ENCODE measurements at places on chromosomes 6 and 20.
A peak's percentile ranks its signal among the peaks of the same experiment; 100 is the strongest.

DNA sequence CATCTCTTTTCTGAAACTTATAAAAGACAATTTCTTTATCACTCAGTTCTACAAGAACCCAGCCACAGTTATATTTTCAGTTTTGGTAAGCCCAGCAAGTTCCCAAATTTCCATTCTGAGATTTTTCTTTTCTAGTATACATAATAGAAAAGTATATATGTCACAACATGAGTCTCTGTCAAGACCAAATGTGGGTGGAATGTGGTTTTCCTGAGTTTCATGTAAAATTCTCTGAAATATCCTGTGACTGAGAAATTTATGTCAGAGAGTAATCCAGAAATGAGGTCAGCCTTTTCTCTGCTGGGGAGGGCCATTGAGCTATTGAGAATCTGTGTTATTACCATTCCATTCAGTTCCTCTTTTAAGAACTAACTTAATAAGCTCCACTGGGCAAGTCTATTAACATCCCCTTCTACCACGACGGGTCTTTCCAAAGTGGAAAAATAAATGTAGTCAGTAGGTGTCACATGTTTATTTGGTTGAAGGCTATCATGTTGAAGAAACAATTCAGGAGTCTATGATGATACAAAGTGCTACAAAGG is 100.7 kb upstream of the HMGN3 start:
- DNase-seq, result no peak

GRCh38 chr20:57435105-57435497 is 43.9 kb downstream of the RBM38 start:
- no peak for DNase-seq

DNA sequence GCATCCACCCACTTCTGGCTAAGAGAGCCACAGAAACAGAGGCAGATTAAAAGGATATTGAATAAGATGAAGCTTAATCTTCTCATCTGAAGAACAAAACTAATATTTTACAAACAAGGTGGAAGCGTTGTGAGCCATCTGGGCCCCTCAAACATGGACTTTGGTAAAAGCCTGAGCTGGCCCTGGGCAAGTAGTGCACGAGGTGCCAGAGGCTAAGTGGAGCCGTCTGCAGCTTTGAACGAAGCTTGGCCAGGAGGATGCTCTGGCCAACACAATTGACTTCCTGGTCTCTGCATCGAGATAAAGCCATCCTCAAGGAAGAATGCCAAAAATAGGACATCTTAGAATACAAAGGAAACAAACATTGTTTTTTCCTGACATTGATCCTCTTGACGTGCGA is 53.2 kb upstream of the PLEKHG1 start:
- DNase-seq, result no peak

DNA sequence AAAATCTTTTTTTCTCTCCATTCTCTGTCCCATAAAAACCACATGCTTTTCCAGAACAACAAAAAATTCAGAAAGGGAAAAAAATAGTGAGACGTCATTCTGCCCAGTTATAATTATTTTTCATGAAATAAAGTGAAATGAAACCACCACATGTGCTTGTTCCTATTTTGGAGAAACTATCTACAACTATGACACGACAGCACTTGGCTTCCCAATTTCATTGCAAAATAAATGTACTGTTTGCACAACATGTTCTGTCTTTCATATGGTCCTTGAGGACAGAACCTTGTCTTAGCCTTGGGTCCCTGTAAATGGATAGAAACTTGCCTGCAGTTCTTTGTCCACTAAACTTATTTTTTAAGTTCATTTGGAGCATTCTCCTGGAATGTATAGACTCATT is 5.6 kb upstream of the MAN1A1 start:
- no peak for DNase-seq

- no peak for DNase-seq
Observed at GRCh38 chr20:17500271-17500670, 30.9 kb downstream of the BFSP1 start.

GRCh38 chr6:144284783-144285547 is at the start of gene UTRN:
Gene UTRN (plus strand): TSS chr6:144285335. CDS start chr6:144291829, 6,494 bp downstream.
- DNase-seq, result peak; percentile 19

GRCh38 chr6:101312652-101313051 is 80.9 kb upstream of the GRIK2 start:
- no peak for DNase-seq

DNA sequence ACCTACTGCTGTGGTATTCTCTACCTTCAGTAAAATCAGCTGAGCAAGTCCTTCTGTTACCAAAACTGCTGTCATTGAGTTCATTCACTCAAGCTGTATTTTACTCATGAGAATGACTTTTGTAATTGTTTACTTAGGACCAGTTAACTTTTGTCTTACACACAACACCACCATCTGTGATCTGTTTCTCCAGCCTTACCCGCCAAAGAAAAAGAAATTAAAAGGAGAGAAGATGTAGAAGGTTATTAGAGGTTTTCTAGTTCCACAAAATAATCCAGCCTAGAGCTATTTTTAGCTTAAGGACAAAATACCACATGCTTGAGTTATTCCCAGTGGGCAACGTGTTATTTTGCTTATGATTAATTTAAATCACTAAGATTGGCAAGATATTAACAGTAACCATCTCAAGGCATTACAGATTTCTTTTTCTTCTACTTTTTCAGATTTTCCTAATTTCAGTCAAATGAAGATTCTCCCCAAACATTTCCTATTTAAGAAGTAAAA is 38.2 kb downstream of the FAM8A1 start:
- DNase-seq, result no peak

DNA sequence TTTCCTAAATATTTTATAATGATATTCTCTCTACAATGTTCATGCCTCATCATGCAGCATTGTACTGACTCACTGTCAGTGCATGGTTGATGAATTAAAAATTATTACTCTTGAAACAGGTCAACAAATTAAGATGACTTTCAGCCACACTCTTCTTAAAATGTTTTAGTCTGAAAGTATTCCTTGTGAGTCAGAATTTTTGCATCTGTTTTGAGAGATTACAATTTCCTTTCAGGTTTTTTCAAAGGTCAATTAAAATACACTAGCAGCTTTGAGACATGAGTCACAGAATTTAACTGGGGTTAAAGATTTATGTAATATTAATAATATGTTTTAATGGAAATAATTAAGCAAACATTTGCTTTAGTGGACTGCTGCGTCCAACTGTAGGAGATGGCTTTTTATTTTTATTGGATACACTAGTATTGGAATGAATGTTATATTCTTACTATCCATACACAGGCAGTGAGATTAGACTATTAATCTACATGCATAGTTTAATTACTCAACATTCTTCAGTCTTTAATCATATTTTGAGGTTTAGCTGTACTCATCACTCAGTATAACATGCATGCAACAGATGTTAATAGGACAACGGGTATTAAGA is 9.7 kb downstream of the COL12A1 start:
- no peak for DNase-seq

GRCh38 chr20:43987018-43987417 is 72.4 kb downstream of the TOX2 start:
- no peak for DNase-seq

DNA sequence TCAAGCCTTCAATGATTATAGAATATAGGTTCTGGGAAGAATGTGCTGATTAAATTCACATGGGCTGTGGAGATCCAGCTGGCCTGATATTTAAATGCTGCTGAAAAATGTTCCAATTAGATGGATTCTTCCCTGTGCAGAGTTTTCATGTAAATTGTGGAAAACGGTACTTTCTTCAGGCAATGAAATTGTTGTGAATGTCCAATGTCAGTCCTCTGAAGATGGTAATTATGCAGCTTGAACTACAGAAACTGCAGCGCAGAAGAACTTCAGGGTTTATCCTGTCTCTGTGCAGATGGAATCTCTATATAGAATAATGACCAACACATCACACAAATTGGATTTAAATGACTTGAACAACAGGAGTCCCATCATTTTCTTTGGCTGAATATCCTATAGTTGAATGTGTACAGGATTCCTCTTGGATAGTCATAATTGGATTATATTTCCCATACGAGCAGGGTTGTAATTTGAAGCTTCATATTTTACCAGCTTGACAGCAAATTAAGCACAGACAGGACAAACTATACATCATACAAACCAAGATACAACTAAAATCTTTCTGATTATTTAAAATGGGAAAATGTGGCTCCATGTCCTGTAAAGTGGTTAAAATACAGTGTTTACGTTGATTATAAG is 82.3 kb downstream of the CAP2 start:
- DNase-seq, result no peak

DNA sequence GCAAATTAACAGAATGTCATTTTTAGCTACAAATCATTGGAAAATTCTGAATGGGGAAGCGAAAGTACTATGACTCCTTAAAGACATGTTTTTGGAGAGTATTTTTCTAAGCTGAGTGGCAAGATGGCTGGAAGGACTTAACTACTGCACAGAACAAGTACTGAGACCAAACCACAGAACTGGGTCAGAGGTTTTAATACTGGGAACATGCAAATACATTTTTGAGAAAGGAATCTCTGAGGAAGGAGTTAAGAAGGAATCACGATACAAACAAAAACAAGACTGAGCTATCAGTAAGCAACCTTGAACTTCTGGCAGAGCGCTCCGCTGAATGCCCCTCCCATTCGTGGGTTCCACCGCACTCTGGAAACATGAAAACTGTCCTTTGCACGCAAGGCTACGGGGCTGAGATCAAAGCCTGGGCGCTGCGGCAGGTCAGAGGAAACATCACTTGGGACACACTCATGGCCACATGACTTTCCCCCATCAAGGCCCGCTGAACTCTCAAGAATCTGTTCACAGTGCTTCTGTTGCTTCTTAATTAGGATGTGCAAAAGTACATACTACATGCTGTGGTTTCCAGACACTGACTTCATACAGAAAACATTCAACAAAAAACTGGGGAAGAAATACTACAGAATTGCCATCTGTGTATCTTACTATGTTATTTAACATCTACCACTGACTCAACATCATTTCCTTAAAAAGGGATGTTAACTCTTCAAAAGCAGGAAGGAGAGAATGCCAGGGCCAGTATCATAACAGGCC is 27.8 kb downstream of the SLC23A2 start:
- DNase-seq, result no peak

DNA sequence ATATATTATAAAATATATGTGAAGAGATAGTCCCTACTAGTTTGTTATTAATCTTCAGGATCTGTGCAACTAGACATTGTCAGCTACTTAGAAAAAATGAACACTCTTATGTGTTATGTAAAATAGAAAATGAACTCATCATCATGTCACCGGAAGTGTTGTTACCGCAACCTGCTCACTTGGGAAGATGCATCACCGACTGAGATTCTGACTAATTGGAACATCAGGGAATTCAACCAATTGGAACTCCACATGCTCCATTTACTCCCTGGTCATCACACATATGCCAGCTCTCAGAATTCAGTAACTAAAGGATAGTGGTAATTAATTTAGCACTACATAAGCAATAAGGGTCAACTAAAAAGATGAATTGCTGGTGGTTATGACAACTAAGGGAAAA is 16.7 kb upstream of the B3GAT2 start:
- DNase-seq, result no peak

GRCh38 chr6:97113170-97113569 is 169.8 kb downstream of the MMS22L start:
- DNase-seq, result no peak

DNA sequence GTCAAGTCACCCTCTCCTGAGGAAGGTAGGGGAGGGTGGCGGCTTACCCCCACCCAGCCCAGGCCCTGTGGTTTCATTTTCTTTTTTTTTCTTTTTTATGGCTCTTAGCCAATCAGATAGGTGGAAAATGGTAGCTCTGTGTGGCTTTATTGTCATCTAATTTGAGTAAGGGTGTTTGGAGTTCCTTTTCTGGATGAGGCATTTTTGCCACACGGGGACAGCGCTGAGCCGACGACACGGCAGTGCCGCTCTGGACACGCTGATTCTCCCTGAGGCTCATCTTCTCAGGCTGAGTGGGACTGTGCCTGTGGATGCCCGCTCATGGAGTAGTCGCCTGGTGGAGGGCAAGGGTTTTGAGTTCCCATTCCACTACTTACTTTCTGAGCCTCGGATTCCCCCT is 37.6 kb upstream of the ANGPT4 start:
- no peak for DNase-seq

GRCh38 chr6:6494677-6495076 is 93.8 kb upstream of the LY86 start:
- no peak for DNase-seq

GRCh38 chr20:44646641-44647274 is 4.7 kb downstream of the ADA start:
- DNase-seq, result no peak

- no peak for DNase-seq
Observed at GRCh38 chr6:55874316-55874715, 1.1 kb downstream of the BMP5 start.

DNA sequence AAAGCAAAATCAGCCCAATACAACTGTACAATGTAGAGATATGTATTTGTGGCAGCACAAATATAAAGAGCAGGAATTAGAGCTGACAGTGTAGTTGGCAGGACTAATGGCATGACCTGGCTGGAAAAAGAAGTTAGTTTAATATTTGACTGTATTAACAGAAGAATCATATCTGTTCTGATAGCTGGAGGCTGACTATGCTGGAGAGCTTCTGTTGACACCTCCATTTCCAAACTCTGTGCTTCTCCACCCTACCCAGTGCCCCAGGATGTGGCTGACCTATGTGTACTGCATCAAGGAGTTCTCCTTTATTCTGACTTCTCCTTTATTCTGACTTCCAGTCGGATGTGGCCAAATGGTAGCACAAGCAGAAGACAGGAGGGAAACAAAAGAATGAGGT is 299.3 kb downstream of the PKHD1 start:
- DNase-seq, result no peak

DNA sequence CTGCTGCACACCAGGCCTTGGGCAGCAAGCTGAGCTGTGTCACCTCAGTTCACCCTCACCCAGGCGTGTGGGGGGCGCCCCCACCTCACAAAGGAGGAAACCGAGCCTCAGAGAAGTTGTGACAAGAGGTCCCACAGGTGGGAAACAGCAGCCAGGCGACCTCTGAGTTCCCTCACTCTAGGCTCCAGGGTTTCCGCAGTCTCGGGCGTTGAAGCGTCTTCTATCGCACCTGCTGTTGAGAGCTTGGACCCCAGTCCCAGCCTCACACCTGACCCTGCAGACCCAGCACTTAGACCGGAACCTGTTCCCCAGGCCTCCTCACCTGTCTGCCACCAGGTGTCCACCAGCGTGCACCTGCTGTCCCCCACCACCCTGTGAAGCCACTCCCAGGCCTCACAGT is 22.3 kb upstream of the APMAP start:
- DNase-seq, result no peak

GRCh38 chr6:166542580-166542912 is 43.9 kb downstream of the RAMACL start:
- DNase-seq, result no peak

GRCh38 chr6:70673601-70674000 is 5.9 kb downstream of the SMAP1 start:
- no peak for DNase-seq

GRCh38 chr20:4937407-4938319 is 63.6 kb downstream of the SLC23A2 start:
- DNase-seq, result no peak

GRCh38 chr6:90790696-90791095 is 203.8 kb upstream of the MAP3K7 start:
- DNase-seq, result no peak

GRCh38 chr20:24608926-24609667 is 139.7 kb downstream of the SYNDIG1 start:
- DNase-seq, result no peak

Data from central memory CD8-positive, alpha-beta T cell (primary cell).